ENCODE measurements at places on chromosomes 3 and 15.

DNA sequence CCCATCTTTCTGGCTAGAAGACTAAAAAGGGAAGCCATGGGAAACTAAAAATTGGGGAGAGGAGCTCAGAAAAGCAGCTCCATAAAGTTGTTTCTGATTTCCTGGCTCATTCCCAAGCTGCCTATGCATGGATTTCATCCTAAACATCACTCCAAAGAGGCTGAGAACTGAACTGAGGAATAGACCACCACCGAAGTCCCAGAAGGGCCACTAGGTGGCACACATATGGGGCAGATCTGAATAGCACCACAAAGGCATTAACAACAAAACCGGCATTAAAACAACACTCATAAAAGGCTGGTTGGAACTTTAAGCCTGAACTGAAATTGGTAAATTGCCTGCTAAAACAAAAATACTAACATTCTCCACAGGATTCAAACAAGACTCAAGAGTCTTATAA lies 106.3 kb downstream of the PLD1 start:
- peak; percentile 66 for DNase-seq

GRCh38 chr3:20668411-20668810 lies 482.4 kb upstream of the SGO1 start:
- DNase-seq, result peak; percentile 44

DNA sequence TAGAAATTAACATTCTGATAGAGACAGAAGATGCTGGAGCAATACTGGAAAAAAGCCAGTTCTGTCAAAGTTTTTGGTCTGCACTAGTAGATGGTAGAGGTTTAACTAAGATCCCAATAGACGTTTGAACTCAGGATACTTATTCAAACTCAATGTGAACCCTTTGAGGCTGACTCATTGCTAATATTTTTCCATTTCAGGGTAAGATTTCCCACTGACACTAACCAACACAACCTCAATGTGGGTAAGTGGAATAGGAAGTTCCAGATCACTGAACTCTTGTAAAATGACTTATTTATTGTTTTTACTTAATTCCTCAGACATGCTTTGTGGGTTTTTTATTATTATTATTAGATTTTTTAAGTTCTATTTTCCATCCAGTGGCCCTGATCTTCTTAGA lies 1024.8 kb downstream of the EPHA3 start:
- no peak for DNase-seq

- DNase-seq, result peak; percentile 94
Observed at GRCh38 chr15:63973212-63974009, 72.9 kb downstream of the DAPK2 start.

DNA sequence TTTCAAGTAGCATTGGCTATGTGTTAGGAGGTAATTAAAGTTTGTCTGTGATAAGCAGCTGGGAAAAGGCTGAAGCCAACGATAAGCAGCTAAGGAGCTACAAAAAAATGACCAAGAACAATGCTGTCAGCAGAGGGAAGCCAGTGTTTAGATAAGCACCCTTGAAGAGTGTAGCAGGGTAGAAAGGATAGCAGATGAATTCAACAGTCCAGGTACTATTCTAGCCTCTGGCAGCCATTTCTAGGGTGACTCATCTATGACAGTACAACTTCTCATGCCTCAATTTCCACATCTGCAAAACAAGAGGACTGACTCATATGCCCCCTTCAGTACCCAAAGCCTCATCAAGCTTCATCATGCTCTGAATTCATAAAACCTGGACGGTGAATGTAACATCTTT lies 617.6 kb upstream of the UBE2E2 start:
- no peak for DNase-seq

- no peak for DNase-seq
Observed at GRCh38 chr3:16494814-16495431, 18.6 kb downstream of the RFTN1 start.

DNA sequence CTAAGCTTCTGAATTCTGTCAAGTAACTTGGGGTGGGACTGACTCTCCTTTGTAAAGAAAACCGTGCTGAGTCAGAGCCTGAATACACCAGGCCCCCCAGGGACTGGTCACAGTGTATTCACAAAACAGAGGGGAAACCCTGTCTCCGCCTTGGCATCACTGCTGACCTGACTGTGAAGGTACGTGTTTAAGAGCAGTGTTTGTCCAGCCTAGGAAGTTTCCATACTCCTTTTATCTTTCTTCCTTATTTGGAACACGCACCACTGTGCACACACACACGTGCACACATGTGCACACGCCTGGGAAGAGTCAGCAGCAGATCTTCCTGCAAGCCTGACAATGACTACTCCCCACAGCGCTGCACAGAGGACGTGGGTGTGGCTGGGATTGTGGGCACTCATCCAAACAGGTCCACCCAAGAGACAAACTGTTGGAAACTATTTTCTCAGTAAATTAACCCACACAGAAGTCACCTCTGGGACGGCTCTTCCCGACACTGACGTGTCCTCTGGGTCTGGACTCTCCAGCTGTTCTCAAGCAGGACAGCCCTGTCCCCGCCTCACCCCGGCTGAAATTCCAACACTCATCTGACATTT lies 87.7 kb downstream of the ATP10A start:
- DNase-seq, result peak; percentile 96

DNA sequence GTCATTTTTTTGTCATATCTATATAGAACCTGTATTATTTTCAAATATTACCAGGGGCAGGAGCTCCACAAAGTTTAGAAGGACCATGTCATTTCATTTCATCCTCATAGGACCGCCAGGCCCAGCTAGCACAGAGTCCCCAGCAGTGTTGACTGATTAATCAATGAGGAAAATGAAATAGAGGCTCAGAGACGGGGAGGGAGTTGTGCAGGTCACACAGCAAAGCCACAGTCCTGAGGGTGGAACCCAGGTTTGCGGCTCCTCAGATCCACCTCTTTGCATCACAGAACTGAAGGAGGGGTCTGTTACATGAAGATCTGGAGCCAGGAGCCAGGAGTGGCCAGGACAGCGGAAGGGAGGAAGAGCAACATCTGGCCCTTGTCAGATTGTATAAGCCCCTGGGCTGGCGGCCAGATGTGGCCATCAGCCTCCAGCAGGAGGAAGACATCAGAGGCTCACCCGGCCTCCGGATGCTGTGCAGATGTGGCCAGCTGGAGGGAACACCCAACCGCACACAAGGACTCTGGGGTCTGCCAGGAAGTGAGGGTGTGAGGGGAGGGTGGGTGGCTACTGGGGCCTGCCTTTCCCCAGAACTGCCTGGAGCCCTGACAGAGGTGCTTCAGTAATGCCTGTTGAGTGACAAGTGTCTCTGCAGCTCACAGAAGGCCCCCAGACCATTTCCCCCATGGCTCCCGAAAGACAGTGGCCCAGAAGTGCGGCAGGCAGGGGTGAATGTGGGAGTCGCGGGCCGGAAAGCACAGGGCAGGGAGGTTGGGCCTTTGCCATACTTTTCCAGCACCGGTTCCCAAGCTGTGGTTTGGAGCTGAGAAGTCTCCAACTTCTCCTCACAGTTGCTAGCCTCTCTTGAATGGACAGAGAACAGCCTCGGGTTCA lies 21.3 kb downstream of the EFCC1 start:
- no peak for DNase-seq

- no peak for DNase-seq
Observed at GRCh38 chr3:76311941-76312340, 526.6 kb upstream of the ZNF717 start.

DNA sequence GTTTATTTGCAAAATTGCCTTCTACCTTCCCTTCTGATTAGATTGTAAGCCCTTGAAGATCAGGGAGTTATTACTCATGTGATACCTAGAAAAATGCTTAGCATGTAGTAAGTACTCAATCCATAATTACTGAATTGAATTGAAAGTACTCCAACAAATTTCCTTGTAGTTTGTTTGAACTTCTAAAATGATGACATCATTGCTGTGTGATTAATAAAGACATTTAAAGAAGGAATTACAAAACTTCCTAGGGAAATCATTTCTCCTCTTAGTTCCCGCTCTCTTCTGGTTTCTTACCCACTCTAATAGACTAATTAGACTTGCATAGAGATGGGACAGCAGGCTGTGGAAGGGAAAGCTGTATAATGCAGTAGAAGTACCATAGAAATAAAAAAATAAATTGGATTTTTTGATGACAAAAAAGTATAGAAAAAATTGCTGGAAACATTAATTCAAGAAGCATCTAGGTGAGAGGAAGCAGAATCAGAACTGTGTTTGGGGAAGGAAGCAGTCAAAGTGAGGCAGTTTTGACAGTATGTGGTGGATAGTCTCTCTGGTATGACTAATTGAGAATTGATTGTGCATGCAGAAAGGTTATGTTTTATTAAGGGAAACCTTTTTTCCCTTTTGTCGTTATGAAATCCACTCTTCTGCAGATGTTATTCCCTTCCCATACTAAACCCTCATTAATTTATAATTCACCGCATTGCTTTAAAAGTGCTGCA lies 93.0 kb downstream of the ALCAM start:
- DNase-seq, result peak; percentile 16

GRCh38 chr3:158167737-158168557 lies 58.1 kb downstream of the RSRC1 start:
- DNase-seq, result peak; percentile 98

DNA sequence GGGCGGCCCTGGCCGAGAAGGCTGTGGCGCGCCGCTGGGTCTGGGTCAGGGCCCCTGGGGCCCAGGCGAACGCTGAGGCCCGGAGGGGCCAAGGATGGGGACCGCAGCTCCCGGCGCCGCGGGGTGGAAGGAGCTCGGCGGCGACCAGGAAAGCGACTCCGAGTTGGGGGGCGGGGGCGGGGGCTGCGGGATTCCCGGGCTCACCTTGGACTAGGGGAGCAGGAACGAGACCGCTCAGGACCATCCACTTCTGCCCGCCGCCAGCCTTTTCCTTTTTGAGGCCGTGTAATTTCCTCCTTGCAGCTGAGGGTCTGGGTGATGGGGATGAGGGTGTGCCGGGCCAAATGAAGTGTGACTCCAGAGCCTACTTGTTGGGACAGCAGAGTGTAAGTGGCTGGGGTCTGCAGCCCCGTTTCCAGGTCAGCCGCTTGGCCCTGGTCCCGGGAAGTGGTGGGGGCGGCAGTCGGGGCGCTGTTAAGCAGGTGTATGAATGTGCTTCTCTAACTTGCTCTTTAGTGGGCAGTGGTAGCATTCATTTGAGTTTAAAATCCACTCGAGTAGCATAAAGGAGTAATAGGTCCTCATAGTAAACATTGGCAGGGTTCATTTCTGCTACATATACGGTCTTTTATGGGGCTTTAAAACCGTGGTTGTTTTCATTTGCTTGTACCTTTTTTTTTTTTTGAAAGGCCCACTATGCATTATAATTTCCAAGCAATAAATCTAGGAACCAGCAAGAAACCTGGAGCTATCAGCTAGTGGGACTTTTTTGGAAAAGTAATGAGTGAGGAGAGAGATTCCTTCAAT lies 717 bp downstream of the PXK start:
- peak; percentile 19 for DNase-seq

GRCh38 chr3:38128303-38128655 lies 8.6 kb downstream of the ACAA1 start:
- DNase-seq, result no peak

- DNase-seq, result no peak
Observed at GRCh38 chr3:69180869-69181591, 58.6 kb upstream of the LMOD3 start.

DNA sequence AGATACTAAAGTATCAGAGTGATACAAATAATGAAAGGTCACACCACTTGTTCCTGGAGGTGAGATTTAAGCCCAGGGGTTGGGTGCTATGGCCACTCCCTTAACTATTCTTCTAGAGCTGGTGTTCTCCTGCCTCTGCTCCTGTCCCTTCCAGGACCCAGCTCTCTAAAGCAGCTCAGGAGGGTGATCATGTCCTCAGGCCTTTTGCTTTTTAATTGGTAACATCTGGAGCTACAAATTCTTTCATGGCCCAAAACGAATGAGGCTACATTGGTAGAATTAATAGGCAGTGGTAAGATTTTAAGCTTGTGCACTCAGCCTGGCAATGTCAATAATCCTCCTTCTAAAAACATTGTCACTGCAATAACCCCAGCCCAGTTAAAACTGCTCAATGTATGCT lies 38.2 kb upstream of the CNOT10 start:
- peak; percentile 15 for DNase-seq

GRCh38 chr15:37107071-37107743 lies 6.9 kb upstream of the MEIS2 start:
- DNase-seq, result no peak

GRCh38 chr3:45682311-45682710 lies 6.9 kb upstream of the SACM1L start:
- no peak for DNase-seq

GRCh38 chr3:18901571-18901970 lies 246.7 kb upstream of the KCNH8 start:
- DNase-seq, result no peak

GRCh38 chr3:28476194-28476593 lies 127.6 kb upstream of the AZI2 start:
- DNase-seq, result peak; percentile 42

DNA sequence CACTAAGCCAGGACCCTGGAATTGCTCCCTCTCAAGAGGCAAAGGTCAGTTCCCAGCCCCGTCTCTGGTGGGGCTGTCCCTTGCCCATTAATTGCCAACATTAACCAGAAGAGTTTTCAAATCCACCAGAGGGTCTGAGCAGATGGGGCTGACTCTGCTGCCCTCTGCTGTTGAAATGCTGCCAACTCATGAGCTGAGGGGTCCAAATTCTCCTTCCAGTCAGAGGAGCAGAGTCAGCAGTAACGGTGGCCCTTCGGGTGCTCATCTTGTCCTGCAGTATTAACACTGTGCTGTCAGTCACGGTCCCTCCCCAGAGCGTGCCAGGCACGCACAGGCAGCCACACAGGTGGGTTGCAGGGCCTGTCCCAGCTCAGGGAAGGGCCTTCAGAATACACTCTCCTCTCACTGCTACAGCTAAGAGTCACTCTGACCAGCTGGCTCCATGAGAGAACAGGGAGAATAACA lies 10.7 kb upstream of the SPTBN5 start:
- DNase-seq, result peak; percentile 69

- DNase-seq, result no peak
Observed at GRCh38 chr3:37899101-37899707, 37.5 kb downstream of the CTDSPL start.

GRCh38 chr15:35746121-35746520 lies 200.2 kb upstream of the DPH6 start:
- no peak for DNase-seq

DNA sequence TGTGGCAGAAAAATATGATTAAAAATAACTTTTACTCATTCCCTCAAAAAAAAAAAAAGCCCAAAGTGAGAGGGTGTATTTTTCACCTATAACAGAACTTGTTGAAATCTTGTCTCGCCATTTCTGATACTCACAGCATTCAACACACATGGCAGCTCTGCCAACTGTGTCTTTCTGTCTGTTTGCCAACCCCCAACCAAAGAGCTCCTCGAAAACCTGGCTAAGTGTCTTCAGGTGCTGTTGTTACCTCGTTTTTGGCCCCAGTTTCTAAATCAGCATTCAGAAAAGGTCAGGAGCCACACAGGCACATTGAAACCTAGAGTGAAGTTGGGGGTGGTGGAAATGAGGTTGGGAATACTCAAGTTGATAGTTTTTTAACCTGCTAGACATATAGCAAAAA lies 123.5 kb downstream of the TMEM108 start:
- DNase-seq, result no peak

DNA sequence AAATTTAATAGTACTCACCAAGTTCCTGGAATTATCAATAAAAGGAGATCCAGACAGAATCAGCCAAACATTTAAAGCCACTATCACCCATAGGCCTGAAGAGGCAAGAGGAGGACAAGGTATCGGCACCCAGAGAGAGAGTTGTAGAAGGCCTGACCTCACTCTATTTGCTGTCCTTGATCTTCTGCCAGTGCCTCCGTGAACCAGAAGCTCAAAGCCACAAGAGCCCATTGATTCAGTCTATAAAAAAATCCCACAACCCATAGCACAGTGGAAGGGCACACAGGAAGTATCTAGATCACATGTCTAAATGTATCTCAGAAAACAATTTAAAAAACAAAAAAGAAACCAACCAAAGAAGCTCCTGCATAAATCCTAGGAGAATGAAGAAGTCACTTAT lies 68.6 kb upstream of the FAM174B start:
- no peak for DNase-seq

- no peak for DNase-seq
Observed at GRCh38 chr3:145721815-145722214, 439.2 kb downstream of the PLOD2 start.
